ENCODE measurements at places on chromosomes 7 and 10.

DNA sequence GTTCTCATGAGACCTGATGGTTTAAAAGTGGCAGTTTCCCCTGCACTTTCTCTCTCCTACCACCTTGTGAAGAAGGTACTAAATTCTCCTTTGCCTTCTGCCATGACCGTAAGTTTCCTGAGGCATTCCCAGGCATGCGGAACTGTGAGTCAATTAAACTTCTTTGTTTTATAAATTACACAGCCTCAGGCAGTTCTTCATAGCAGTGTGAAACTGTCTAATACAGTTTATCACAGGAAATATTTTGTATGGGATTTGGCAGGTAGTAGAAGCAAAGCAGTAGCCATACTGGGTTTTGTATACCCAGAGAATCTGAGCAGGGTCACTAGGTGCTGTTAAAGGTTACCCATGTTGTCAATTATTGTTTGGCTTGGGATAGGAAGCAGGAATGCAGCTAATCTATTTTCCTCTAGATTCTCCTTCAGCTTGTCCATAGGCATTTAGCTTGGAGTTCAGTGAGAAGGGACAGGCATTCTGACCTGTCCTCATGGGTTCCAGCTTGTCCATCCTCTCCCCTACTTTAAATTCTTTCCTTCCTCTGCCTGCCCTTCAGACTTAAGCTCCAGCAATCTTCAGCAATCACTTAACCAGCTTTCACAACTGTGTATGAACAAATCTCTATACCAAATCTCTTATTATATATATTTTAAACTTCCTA is 186.7 kb downstream of the PCLO start:
- no peak for DNase-seq

- no peak for DNase-seq
Measured at GRCh38 chr7:26531926-26532325, 240.3 kb downstream of the SNX10 start.

GRCh38 chr10:132120734-132121510 is 55.2 kb downstream of the JAKMIP3 start:
- DNase-seq: no peak

DNA sequence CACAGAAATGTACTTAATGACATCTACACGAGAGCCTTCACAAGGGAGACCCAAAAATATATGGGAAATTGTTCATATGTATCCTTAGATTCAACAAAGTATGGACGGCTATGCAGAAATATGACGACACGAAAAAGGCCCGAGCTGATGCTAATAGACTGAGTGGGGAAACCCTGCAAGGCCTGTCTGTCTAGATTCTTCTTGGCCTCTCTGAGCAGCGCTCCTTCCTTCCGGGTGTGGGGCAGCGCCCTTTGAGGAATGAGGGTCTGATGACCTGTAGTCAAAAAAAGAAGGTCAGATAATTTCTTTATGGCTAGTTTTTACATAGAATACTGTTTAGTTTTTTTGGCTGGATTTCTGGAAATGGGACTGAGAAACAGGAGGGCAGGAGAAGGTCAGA is 192.8 kb upstream of the AKR1E2 start:
- no peak for DNase-seq

DNA sequence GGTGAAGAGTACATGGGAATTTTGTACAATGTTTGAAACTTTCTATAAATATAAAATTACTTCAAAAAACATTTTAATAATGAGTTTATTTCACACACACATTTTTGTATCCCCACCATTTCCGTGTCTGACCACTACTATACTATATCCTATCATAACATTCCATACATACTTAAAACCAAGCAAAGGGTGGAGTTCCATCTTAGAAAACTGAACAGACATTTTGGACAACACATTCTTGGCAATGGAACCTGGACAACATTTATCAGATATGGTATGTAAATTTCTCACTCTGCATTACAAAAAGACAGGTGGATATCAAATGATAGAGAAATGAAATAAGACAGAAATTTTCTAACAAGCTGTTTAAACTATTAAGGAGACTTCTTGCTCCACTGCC is 168.9 kb downstream of the TWIST1 start:
- DNase-seq: no peak

GRCh38 chr10:119575991-119576390 is 20.8 kb downstream of the TIAL1 start:
- DNase-seq: no peak

DNA sequence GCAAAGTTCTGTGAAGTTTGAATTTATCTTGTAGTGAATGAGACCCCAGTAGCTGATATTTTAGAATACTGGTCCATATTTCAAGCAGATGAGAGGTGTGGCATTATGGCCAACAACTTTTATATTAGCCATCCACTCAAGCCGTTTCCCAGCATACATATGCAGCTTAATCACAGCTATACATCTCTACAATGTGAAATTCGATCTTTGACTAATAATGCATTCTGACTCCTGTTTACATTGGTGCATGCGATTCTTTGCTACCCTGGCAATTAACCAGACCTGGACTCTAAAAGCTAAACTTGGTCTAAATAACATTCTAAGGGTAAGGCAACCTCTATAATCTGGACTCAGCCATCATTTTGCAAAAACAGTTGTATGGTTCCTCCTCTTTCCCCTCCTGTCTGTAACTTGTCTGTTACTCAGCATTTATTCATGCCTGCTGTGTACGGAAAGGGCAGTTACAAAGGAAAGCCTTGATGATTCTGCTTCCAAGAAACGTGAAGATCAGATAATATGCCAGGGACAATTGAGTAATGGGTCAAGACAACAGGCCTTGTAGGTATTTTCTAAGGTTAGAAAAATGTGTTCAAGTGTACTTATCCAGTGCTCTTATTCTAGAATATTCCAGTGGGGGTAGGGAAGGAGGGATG is 50.6 kb downstream of the PNLIPRP2 start:
- DNase-seq: no peak

DNA sequence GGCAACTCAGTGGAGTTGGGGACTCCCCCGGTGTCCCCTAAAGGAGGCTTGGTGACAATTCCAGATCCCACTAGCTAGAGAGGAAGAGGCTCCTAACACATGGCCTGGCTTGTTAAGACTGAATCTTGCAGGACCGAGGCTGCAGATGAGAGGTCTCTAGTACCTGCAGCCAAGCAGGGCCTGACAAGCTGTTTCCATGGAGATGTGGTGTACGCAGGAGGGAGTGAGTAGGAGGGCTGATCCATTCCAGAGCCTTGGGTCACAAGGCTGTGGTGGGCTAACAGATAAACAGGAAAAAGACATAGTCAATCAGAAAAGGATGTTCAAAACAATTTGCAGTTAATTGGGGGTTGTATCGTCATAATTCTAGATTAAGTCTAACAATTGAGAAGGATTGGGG is 77.3 kb upstream of the MKLN1 start:
- DNase-seq: no peak

GRCh38 chr10:44478876-44479705 is 94.2 kb upstream of the CXCL12 start:
- DNase-seq: no peak

- no peak for DNase-seq
Measured at GRCh38 chr10:22856444-22857074, 71.3 kb upstream of the ARMC3 start.

GRCh38 chr10:105875050-105875449 is 1234.0 kb downstream of the SORCS3 start:
- DNase-seq: no peak

- no peak for DNase-seq
Measured at GRCh38 chr7:122520971-122521555, 177.9 kb downstream of the RNF133 start.

DNA sequence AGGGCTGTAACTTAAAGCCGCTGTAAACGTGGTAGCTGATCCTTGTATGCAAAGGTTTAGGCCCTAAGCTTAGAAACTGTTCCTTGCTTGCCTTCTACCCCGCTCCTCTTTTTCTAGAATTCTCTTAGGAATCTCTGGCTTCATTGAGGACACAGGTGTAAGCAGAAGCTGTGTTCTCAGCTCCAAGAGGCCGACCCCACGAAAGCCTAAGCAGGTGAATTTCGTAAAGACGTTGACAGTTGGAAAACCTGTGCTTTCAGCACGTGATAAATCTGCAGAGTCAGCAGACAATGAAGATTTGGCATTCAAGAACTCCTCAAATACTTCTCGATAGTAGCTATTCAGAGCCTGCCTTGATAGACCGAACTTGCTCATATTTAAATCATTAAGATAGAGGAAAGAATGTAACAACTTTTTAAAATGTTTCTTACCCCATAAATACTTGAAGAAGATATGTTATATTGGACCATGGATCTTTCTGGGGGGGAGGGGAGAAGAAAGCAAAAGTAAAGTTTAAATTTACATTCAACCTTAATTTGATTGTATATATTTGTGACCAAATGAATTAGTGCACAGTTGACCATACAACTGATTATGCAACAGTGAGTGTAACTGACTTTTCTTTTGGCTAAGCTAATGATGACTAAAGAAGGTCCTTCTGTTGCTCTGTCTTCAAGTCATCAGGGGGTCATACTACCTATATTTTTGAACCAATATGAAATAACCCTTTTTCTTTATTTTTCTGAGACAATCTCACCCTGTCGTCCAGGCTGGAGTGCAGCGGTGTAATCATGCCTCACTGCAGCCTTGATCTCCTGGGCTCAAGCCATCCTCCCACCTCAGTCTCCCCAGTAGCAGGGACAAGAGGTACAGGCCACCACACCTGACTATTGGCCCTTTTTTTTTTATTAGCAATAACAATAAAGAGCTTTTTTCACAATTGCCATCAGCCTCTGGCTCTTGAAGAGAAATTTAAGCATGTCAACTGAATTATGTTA is 1.2 kb upstream of the GDI2 start:
- no peak for DNase-seq

- DNase-seq: no peak
Measured at GRCh38 chr7:32069116-32069650, 1.0 kb downstream of the PDE1C start.

DNA sequence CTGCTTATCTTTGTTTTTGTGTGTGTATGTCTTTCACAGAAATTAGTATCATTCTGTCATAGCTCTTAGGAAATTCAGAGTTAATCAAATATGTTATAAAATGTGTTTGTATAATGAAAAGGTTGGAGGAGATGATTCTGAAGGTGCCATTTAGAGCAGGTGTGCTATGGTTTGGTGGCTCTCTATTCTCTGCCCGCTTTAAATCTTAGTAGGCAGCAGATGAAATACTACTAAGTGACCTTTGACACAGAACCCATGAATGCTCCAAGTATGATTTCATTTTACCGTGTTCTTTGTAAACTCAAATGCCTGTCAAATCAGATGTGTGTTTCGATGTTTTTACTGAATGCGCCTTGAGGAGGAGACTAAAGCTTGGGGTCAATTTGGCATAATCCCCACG is 24.5 kb downstream of the ZEB1 start:
- no peak for DNase-seq

DNA sequence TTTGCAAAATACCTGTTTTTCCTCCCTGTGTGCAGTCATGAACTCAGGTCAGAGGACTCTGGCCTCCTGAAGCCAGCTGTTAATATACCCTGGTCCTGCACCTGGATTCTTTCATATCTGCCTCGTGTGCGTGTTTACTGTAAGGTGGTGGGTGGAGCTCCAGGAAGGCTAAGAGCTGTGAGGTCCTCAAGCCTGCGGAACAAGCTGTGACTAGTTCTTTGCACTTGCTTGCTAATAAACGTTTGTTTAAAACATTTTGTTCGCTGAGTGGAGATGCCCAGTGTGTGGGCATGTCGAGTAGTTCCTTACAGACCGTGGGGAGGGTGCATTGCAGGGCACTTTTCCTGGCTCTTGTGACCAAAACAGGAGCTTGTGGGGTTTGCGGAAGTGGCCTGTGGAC is 139.0 kb downstream of the DOCK1 start:
- no peak for DNase-seq

- DNase-seq: no peak
Measured at GRCh38 chr7:18356191-18356645, 139.3 kb upstream of the HDAC9 start.

Data from mucosa of gallbladder (tissue), 1 donor.